ENCODE measurements at places on chromosomes 6 and 20. TPM values are rescaled to one million over a fixed set of nuclear protein-coding genes. Genes with fewer than 3 reads are reported as not detected.
A peak's percentile ranks its signal among the peaks of the same experiment; 100 is the strongest.

DNA sequence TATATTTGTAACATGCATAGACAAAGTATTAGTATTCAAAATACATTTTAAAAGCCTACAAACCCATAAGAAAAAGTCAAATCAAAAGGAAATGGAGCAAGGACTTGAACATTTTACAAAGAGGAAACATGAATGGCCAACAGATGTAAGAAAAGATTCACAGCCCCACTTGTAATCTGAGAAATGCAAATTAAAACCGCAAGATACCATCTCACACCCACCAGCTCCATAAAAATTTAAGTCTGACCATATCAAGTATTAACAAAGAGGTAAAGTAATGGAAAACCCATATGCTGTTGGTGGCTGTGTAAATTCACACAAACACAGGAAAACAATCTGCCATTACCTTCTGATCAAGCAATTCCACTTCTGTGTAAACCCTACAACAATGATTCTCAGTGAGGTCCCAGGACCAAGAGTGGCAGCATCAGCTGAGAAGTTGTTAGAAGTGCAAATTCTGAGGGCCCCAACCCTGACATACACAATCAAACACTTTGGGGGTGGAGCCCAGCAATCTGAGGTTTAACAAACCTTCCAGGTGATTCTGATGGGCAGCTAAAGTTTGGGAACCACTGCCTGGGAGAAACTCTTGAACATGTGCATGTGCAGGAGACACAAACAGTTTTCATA, 30.9 kb downstream of the BCL2L1 start:
- no peak for DNase-seq

GRCh38 chr6:44099192-44099591, 28.1 kb downstream of the MRPL14 start:
- no peak for DNase-seq

DNA sequence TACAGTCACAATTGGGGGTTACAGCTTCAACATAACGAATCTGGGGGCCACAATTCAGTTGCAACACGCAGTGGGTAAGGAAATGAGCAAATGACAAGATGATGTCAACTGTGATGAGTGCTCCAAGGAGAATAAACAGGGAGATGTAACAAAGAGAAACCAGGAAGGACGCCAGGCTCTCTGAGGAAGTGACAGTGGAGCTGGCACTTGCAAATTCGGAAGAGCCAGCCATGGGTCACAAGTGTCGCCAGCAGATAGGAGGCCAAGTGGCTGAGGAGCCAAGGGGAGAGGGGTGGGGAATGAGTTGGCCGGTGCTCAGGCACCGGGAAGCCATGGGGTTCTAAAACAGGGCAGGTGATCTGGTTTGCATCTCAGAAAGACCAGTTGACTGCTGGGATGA, 136.4 kb downstream of the EYA2 start:
- DNase-seq: no peak

GRCh38 chr6:4615891-4616290, 160.3 kb upstream of the CDYL start:
- peak; percentile 91 for DNase-seq

Gene FAM209B
- polyA plus RNA-seq: not detected

Gene RSPH9
- 0.95 TPM for polyA plus RNA-seq

Gene CD109
- polyA plus RNA-seq: 19.1 TPM

DNA sequence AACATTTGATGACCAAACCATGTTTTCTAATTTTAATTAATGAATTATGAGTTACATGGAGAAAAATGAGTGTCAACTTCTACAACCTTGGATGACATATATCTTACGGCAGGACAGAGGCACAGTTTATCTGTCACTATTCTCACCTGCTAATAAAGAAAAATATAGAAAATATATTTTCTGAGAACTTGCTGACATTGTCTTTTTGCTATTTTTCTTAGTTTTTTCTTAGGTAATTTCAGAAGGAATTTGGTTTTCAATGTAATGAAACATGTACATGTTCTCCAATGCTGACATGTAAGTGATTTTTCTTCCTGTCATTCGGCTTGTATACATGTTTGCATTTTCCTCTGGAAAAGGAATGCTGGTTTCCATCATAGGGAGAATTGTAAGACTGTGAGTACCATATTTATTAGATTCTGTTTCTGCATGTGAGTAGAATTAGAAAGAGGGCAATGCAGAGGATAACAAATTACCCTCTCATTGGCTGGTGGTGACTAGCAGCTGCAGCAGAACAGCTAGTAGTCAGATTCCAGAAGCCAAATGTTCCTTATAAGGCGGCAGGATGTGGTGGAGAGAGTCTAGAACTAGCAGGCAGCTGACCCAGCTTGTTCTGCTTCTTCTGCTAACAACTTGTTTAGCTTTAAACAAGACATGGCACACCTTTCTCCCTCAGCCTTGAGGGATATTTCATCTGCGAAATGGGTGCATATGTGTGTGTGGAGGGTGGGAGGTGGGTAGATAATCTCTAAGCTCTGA, 132.8 kb upstream of the SPACA1 start:
- no peak for DNase-seq

Gene C6orf89
- polyA plus RNA-seq: 26.7 TPM

- DNase-seq: peak; percentile 11
Observed at GRCh38 chr6:10237298-10238038, 177.4 kb downstream of the TFAP2A start.

- DNase-seq: no peak
Observed at GRCh38 chr6:142871910-142872331, 73.1 kb downstream of the HIVEP2 start.

GRCh38 chr6:15301179-15302006, 55.5 kb downstream of the JARID2 start:
- DNase-seq: no peak

DNA sequence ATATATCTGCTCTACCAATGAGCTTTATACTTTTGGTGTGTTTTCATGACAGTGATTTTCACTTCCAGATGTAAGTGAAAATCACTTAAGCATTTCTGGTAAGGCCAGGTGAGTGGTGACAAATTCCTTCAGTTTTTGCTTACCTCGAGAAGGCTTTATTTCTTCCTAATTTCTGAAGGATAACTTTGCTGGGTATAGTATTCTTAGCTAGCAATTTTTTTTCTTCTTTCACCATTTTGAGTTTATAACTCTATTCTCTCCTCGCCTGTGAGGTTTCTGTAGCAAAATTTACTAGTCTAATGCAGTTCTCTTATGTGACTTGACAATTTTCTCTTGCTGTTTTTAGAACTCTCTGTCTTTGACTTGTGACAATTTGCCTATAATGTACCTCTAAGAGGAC, 7.1 kb downstream of the FHL5 start:
- no peak for DNase-seq

- DNase-seq: peak; percentile 4
Observed at GRCh38 chr20:14235355-14235754, 102.1 kb downstream of the FLRT3 start.

Gene TREM1
- not detected for polyA plus RNA-seq

Gene TMEM74B
- 4.1 TPM for polyA plus RNA-seq

GRCh38 chr6:20260360-20260759, 48.1 kb upstream of the MBOAT1 start:
- no peak for DNase-seq

GRCh38 chr6:44697327-44697726, 309.8 kb downstream of the CDC5L start:
- peak; percentile 79 for DNase-seq

- DNase-seq: peak; percentile 97
Observed at GRCh38 chr6:143884216-143884900, 20.1 kb downstream of the ZC2HC1B start.

- DNase-seq: no peak
Observed at GRCh38 chr6:14036911-14037310, 80.7 kb upstream of the CD83 start.

Gene SNAP91
- polyA plus RNA-seq: 2.0 TPM

All from muscle of leg (tissue), 16 donors.